ENCODE measurements at places on chromosomes 6 and 20.

- DNase-seq: no peak
Observed at GRCh38 chr20:11895861-11896387, 21.8 kb upstream of the BTBD3 start.

GRCh38 chr6:166420351-166420750 is 37.6 kb upstream of the MPC1 start:
- no peak for DNase-seq

DNA sequence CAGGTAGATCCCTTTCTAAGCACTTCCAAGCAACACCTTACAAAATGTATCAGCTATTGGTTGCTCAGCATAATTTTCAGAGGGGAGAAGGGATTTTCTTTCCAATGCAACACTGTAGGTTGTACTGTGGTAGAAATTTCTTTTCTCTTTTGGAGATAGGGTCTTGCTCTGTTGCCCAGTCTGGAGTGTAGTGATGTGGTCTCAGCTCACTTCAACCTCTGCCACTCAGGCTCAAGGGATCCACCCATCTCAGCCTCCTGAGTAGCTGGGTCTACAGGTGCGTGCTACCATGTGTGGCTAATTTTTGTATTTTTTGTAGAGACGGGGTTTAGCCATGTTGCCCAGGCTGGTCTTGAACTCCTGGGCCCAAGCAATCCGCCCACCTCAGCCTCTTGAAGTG is 16.3 kb downstream of the RAD21L1 start:
- DNase-seq: no peak

DNA sequence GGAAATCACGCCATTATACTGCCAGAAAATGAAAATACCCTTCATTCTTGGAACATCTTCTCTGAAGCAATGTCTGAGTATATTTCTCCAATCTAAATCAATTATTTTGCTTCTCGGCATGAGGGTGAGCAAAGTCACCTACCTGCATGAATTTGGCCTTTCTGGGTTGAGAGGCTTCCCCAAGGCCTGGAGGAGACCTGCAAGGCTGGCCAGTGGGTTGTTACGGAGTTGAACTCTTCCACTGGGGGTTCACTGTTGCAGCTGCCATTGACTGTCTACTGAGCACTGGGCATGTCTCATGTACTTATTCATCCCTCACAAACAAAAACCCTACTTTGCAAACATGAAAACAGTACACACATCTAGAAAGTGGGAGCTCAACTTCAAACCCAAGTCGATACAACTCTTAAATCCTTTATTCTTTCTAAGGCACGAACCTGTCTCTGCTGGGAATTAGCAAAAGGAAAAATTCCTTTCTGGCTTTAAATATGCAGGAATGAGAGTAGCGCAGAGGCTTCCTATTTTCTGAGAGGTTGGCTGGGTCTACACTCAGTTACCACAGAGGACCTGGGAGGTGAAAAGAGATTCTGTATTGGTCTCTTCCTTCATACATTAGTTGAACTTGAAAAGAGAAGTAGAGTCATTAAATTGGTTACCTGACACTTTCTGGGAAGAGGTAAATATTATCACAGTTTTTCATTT is 87.6 kb upstream of the SGK1 start:
- no peak for DNase-seq

- DNase-seq: peak; percentile 25
Observed at GRCh38 chr20:56722042-56722441, 92.9 kb downstream of the TFAP2C start.
